Fibroblast of pulmonary artery (primary cell): ENCODE measurements at places on chromosomes 12 and 14.

DNA sequence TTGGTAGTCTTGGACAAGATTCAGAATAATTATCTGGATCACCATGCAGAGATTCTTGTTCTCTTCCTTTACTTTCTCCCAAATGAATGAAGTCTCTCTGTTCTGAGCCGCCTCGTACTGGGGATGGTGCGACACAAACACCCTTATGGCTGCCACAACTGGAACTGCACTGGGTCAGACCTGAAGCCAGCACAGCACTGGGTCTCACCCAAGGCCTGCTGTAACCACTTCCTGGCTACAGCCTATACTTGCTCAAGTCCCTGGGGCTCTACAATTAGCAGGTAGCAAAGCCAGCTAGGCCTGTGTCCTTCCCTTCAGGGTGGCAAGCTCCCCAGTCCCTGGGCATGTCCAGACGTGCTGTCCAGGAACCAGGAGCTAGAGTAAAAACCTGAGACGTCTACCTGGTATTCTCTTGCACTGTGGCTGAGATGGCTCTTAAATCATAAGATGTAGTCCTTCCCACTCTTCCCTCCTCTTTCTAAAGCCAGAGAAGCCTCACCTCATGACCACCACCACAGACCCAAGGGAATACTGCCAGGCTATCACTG is 27.6 kb downstream of the IFNG start:
- DNase-seq, result no peak

GRCh38 chr12:17301544-17301943 is 695.6 kb upstream of the LMO3 start:
- DNase-seq, result no peak

GRCh38 chr12:107415834-107416233 is 269.8 kb upstream of the PWP1 start:
- DNase-seq, result no peak

DNA sequence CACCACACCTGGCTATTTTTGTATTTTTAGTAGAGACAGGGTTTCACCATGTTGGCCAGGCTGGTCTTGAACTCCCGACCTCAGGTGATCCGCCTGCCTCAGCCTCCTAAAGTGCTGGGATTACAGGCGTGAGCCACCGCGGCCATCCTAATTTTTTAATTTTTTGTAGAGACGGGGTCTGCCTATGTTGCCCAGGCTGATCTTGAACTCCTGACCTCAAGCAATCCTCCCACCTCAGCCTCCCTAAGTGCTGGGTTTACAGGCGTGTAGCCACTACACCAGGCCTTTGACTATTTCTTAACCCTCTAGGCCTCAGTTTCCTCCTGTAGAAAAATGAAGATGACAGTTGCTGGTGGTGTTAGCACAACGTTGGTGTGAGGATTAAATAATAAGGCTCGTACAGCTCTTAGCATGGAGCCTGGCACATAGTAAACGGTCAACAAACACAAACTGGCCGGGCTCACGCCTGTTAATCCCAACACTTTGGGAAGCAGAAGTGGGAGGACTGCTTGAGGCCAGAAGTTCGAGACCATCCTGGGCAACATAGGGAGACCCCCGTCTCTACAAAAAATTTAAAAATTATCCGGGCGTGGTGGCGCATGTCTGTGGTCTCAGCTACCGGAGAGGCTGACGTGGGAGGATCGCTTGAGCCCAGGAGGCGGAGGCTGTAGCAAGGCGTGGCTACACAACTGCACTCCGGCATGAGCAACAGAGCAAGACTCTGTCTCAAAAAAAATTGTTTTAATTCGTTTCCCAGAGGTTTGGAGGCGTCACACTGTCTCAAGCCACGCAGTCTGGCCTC is 979 bp downstream of the DDX54 start:
- DNase-seq, result no peak

DNA sequence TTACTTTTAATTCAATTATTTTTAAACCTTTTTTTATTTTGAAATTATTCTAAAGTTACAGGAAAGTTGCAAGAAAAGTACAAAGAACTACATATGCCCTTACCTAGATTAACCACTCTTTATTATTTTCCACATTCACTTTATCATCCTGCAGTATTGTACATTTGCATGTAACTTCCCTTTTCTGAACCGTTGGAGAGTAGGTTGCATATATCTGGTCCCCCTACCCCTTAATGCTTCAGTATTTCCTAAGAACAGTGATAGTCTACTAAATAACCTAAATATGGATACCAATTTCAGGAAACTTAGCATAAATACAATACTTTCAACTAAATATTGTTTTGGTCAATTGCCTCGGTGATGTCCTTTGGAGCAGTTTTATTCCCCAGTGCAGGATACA is 15.0 kb downstream of the G2E3 start:
- DNase-seq, result no peak

DNA sequence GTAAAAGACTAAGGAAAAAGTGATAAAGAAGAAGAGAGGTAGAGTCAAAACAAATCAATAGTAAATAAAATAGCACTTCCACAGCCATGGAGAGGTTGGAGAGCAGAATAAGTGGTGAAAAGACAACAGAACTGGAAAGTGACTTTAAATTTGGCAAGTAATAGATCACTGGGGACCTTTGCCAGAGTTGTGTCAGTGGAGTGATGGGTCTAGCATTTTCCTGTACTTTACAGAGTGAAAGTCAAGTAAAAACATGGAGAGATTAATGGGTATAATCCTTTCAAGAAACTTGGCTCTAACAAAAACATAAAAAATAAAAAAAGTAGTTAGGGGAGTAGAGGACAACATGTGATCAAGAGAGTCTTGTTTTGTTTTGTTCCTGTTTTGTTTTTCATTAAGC is 502.2 kb upstream of the RPL10L start:
- DNase-seq, result no peak

DNA sequence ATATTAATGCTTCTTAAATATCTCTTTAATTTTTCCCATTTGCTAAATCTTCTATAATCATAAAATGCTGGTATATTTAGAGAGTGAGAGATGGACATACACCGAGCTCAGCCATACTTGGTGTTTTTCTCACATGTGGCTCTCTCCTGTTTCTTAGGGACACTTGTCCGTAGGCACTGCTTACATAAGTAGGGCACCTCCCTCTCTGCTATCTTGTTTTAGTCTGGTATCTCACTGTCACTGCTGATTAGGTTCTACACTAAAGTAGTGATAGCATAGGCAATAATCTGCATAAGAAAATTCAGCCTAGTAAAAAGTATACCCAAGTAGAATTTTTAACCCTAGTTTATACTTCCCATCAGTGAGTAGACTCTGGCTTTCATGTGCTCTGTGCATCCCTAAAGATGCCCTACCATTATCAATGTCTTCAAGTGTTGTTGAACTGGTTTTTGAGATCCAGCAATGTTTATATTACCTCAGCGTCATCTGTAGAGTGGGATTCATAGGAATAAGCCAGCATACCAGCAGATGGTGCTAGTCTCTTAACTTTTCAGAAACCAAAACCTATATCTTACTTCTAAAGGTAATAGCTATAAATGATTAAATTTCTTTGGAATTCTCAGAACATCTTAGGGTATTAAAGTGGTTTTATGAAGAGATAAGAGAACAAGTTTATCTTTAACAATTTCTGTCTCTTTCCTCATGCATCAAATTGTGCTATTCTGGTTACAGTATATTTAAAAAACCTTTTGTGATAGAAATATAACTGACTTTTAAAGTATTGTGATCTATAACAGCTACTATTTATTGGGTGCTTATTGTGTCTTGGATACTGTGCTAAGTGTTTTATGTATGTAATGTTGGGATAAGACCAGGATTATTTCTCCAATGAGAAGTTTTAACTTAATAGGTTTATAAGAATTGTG is 32.9 kb downstream of the ARID2 start:
- DNase-seq, result peak; percentile 79

DNA sequence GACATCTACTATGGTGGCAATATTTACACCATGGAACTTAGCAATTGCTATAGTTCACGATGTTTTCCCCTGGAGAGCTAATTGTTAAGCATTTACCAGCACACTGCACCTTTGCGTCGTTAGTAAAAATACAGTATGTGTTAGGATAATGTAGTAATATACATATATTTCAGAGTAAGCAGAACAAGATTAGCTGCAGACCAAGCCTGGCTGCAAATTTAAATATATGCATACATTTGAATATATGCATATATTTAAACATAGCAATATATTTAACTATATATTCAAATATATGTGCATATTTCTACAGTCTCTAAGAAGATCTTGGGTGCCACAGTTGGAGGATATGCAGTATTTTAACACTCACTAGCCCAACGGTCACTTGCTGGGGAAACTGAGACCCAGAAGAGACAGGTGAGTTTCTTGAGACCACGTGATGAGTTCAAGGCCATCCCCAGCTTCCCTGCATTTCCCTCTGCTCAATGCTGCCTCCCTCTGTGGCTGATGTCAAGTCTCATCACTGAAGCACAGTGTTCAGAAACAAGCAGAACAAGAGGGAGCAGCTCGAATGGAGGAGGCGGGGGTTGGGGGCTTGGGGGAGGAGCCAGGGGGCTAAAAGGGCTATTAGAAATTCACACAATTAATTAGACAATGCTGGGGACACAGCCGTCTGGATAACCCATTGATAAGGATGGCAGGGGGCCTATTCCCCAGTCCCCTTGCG is 708.0 kb downstream of the MED13L start:
- no peak for DNase-seq

DNA sequence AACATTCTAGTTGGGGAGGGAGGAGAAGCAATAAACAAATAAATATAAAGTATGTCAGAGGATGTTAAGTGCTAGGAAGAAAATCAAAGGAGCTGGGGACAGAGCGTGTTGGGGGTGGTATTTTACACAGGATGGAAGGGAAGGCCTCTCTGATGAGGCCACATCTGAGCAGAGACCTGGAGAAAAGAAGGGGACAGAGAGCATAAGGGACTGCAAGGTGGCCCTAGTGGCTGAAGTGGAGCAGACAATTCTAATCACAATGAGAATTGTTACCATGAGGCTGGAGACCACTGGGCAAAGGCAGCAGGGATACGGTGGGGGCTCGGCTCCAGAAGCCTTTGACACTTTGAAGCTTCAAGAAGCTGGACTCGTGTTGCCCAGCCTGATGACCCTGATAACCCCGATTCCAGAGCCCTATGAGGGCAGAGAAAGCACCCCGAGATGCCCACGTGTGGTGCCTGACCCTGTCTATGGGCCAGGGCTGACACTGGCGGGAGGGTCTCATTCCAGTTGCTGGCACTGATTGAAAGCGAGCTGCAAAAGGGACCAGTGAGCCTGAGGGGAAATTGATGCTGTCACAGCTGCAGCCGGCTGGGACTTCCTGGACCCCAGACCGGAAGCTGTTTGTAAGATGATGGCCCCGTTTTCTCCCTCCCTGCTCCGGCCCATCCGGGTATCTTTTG is 169.1 kb downstream of the RBM19 start:
- no peak for DNase-seq

DNA sequence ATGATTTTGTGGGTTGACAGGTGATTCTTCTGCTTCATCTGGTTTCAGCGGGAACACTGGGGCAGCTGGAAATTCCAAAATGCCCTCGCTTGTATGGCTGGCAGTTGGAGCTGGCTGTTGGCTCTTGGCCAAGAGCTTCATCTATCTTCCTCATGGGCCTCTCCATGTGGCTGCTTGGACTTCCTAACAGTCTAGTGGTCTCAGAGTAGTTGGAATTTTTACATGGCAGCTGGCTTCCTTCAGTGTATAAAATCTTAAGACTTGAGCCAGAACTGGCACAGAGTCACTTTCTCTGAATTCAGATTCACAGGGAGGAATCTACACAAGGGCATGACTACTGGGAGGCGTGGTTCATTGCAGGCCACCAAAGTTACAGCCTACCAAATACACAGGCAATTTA is 204.9 kb upstream of the RMST start:
- DNase-seq, result no peak
